ENCODE measurements at places on chromosomes 6 and 20. TPM values are rescaled to one million over a fixed set of nuclear protein-coding genes. Genes with fewer than 3 reads are reported as not detected.

- no peaks in the 10 kb centered on the region for H3K4me1 ChIP-seq
- H3K27me3 ChIP-seq, result no peaks in the 10 kb centered on the region
- H3K36me3 ChIP-seq, result no peaks in the 10 kb centered on the region
- H3K4me3 ChIP-seq, result no peak overlapping the region
These were observed 106.6 kb downstream of the TRIM27 start for GRCh38 chr6:28816909-28817807.

Gene ACTL10
- 4.3 TPM for total RNA-seq

- DNase-seq, result no peak
- H3K4me3 ChIP-seq, result no peak overlapping the region
- H3K4me1 ChIP-seq, result no peaks in the 10 kb centered on the region
- no peaks in the 10 kb centered on the region for H3K27me3 ChIP-seq
- peaks cover 11% of the 10 kb centered on the region for H3K36me3 ChIP-seq
These were observed 413.4 kb upstream of the SOX4 start for GRCh38 chr6:21180155-21180554.

GRCh38 chr6:161631676-161632194 lies 357.9 kb upstream of the AGPAT4 start:
- no peak overlapping the region for H3K27ac ChIP-seq
- H3K36me3 ChIP-seq, result no peaks in the 10 kb centered on the region
- H3K4me3 ChIP-seq, result no peak overlapping the region

GRCh38 chr6:154229786-154230185 lies 126.8 kb downstream of the IPCEF1 start:
- H3K36me3 ChIP-seq, result no peaks in the 10 kb centered on the region
- H3K4me1 ChIP-seq, result no peaks in the 10 kb centered on the region
- H3K27me3 ChIP-seq, result no peaks in the 10 kb centered on the region
- DNase-seq, result no peak
- H3K4me3 ChIP-seq, result no peak overlapping the region
- no peak overlapping the region for H3K27ac ChIP-seq

- H3K4me1 ChIP-seq, result no peaks in the 10 kb centered on the region
- peak overlapping the region; percentile 65 for H3K27ac ChIP-seq
- no peaks in the 10 kb centered on the region for H3K36me3 ChIP-seq
- H3K27me3 ChIP-seq, result no peaks in the 10 kb centered on the region
These were observed 216.5 kb downstream of the ZMYND8 start for GRCh38 chr20:47139934-47140535.

DNA sequence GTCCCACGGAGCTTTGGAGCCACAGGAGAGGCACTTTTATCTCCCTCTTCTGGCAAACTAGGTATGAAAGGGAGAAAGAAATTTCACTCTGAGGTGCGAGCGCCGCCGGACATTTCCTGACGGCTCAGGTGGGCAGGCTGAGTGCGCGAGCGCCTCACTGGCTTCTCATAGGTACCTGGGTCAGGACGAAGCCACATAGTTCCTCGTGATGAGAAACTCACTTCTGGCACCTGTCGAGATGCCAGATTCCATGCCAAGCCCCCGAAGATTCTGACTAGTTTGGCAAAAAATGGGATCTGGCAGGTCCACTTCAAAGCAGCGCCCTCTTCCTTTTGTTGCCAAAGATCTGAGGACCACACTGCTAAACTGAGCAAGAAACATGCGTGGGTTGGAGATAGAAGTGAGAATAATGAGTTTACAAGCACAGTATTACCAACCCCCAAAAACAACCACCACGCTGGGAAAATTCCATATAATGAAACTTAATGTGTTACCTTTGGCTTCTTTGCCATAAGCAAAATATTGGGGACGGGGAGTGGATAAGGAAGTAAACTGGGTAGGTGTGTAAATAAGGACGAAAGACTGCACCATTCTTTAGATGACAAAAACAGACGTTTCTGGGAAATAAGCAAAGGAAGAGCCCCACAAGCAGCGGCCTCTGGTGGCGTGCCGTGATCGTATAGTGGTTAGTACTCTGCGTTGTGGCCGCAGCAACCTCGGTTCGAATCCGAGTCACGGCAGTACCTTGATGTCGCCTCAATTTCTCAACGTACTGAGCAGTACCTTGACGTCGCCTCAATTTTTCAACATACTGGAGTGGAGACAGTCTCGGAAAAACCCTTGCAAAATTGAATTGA lies 89.8 kb upstream of the PRSS16 start:
- no peaks in the 10 kb centered on the region for H3K36me3 ChIP-seq
- DNase-seq, result peak; percentile 73
- H3K4me3 ChIP-seq, result peak overlapping the region; percentile 34
- H3K4me1 ChIP-seq, result no peaks in the 10 kb centered on the region

DNA sequence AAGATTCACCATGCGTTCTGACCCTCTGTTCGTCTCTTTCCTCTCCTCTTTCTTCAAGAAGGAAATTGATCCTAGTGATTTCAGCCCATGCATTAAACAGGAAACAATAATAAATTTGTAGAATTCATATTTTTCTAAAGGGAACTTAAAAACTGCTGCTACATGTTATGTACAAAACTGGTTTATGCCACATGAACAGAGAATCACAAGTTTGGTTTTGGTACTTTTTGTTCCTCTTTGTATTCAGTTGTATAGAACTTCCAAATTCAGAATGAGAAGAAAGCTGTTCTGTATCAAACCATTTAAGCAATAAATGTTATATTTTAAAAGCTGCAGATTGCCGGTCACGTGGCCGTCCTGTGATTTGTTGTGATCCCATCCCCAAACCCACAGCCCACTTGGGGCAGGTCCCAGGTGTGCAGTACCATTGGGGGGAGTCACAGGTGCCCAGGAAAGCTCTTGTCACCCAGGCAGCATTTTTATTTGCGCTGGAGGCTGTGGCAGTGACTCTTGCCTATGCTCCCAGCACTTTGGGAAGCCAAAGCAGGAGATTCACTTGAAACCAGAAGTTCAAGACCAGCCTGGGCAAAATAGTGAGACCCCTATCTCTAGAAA lies 61.2 kb downstream of the SSR1 start:
- H3K27ac ChIP-seq, result no peak overlapping the region
- H3K4me3 ChIP-seq, result no peak overlapping the region
- no peak for DNase-seq
- no peaks in the 10 kb centered on the region for H3K27me3 ChIP-seq
- no peaks in the 10 kb centered on the region for H3K36me3 ChIP-seq

- H3K4me3 ChIP-seq, result peak overlapping the region; percentile 94
- H3K27me3 ChIP-seq, result no peaks in the 10 kb centered on the region
- H3K27ac ChIP-seq, result peak overlapping the region; percentile 97
These were observed 615 bp upstream of the UBE2J1 start for GRCh38 chr6:89353118-89353556.

DNA sequence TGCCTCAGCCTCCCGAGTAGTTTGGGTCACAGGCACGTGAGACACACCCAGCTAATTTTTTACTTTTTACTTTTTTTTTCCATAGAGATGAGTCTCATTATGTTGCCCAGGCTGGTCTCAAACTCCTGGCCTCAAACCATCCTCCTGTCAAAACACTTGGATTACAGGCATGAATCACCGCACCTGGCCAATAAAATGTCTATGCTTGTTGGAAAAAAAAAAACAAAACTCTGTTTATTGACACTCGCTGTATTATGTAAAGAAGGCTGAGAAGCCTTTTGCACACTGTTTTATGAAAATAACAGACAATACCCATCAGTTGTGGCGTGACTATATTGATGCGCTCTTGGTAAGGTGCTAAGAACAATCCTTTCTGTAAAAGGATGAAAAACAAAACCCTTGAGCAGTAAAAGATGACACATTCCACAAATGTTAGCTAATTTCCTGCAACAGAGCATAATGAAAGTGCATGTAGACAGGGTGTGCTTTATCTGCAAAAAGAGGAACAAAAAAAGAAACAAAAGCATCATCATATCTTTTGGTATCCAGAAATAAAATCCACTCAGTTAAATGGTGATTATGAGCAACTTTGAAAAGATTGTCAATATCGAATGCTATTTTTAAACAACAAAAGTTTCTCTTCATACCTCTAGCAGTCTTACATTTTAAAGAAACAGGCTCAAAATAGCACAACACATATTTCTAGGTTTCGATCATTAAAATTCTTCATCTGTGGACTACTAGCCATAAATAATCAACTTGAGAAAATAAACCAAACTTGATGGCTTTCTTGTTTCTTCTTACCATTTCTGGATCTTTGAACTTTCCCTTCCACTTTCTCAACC lies 108.3 kb upstream of the PHACTR1 start:
- no peaks in the 10 kb centered on the region for H3K4me1 ChIP-seq
- no peaks in the 10 kb centered on the region for H3K27me3 ChIP-seq
- no peaks in the 10 kb centered on the region for H3K36me3 ChIP-seq
- no peak overlapping the region for H3K4me3 ChIP-seq
- peak overlapping the region; percentile 8 for H3K27ac ChIP-seq
- DNase-seq, result no peak

DNA sequence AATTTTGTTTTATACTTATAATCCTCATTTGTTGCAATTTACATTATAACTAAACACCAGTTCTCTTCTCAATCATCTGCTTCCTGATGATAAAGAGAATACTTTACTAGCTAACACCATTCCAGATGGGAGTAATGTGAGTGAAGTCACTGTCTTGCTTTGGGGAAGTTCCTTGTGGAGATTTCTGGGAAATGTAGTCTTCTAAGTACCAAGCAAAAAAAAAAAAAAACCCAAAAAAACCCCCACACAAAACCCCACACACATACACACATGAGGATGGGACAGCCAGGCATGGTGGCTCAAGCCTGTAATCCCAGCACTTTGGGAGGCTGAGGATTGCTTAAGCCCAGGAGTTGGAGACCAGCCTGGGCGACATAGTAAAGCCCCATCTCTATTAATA lies 2.2 kb upstream of the SNPH start:
- H3K4me1 ChIP-seq, result peaks cover 12% of the 10 kb centered on the region
- H3K4me3 ChIP-seq, result no peak overlapping the region
- H3K36me3 ChIP-seq, result no peaks in the 10 kb centered on the region
- no peak overlapping the region for H3K27ac ChIP-seq
- no peak for DNase-seq

Gene RIPOR2
- 8.8 TPM for total RNA-seq

DNA sequence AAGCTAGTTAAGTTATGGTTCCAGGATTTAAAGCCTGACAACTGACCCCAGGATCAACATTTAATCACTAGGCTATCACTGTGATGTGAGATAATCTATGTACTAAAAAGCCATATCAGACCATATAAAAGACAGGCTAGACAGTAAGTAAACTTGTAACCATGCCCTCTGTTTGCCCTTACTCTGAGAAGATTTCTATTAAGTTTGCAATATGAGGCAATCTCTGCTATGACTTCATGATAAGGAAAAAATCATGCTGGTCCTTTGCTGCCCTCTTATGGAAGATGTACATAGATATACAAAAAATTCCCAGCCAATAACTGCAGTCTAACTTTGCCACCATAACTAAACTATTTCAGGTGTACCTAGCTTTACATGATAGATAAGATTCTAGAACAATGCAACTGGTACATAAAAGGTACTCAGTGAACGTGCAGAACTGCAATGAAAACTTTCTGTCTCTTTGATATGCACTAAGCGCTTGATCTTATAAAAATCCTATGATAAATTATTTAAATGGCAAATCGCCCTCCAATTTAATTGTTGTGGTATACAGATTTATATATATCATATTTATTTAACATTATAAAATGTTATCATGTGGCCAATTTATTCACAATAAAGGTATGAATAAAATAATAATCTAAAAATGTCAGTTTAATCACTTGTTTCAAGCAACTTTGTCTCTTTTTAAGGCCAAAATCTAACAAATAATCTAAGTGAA lies 70.5 kb downstream of the FAM217A start:
- H3K4me1 ChIP-seq, result no peaks in the 10 kb centered on the region
- H3K4me3 ChIP-seq, result no peak overlapping the region
- no peak for DNase-seq
- H3K27me3 ChIP-seq, result no peaks in the 10 kb centered on the region
- no peaks in the 10 kb centered on the region for H3K36me3 ChIP-seq

DNA sequence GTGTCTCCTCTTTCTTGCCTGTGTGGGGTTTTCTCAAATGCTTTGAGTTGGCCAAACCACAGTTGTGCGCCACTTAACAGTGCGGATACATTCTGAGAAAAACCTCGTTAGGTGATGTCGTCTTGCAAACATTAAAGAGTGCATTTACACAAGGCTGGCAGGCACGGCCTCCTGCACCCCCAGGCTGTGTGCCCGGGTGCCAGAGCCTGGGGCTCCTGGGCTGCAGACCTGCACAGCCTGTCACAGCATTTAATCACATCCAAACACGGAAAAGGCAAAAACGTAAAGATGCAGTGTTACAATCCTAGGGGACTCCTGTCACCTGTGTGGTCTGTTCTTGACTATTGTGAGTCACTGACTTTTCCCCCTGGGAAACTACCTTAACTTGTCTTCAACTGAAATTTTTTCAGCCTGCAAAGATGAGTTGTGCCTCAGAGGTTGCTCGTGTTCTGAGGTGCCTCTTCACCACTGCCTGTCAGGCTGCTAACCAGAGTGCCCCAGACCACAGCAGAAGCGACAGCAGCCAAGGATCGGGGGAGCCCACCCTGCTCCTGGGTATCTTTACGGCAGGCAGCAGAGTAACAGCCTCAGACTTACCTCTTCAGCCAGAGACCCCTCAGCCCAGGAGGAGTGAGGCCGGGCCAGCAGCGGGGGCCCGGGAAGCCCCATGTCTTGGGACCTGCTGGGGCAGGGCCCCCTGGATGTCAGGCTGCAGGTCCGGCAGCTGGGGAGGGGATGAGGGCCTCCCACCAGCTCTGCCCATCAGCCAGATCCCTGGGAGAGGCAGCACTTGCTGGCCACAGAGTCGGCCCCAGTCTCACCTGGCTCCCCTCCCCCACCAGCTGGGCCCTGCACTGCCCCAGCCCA lies 683 bp upstream of the C20orf204 start:
- no peak overlapping the region for H3K27ac ChIP-seq
- no peak overlapping the region for H3K4me3 ChIP-seq
- peaks cover 36% of the 10 kb centered on the region for H3K27me3 ChIP-seq
- peaks cover 6% of the 10 kb centered on the region for H3K36me3 ChIP-seq
- DNase-seq, result no peak

GRCh38 chr6:79941489-79942151 lies 5.7 kb downstream of the ELOVL4 start:
- no peaks in the 10 kb centered on the region for H3K27me3 ChIP-seq
- H3K4me1 ChIP-seq, result peaks cover 5% of the 10 kb centered on the region
- no peak for DNase-seq
- H3K27ac ChIP-seq, result no peak overlapping the region
- no peaks in the 10 kb centered on the region for H3K36me3 ChIP-seq
- H3K4me3 ChIP-seq, result no peak overlapping the region

DNA sequence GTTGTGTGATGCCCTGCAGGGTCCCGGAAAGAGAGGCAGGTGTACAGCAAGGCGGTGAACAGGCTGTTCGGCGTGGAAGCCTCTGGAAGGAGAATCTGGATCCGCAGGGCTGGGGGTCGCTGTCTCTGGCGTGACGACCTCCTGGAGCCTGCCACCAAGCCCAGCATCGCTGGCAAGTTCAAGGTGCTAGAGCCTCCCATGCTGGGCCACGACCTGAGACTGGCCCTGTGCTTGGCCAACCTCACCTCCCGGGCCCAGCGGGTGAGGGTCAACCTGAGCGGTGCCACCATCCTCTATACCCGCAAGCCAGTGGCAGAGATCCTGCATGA lies 36.5 kb downstream of the TGM6 start:
- no peaks in the 10 kb centered on the region for H3K4me1 ChIP-seq
- no peak for DNase-seq

Measured in tibial nerve (tissue), 4 donors.